Activated CD4-positive, CD25-positive, alpha-beta regulatory T cell (primary cell): ENCODE measurements at places on chromosomes 5 and 9.

GRCh38 chr5:63686938-63687337 is 275.3 kb downstream of the HTR1A start:
- DNase-seq = no peak

DNA sequence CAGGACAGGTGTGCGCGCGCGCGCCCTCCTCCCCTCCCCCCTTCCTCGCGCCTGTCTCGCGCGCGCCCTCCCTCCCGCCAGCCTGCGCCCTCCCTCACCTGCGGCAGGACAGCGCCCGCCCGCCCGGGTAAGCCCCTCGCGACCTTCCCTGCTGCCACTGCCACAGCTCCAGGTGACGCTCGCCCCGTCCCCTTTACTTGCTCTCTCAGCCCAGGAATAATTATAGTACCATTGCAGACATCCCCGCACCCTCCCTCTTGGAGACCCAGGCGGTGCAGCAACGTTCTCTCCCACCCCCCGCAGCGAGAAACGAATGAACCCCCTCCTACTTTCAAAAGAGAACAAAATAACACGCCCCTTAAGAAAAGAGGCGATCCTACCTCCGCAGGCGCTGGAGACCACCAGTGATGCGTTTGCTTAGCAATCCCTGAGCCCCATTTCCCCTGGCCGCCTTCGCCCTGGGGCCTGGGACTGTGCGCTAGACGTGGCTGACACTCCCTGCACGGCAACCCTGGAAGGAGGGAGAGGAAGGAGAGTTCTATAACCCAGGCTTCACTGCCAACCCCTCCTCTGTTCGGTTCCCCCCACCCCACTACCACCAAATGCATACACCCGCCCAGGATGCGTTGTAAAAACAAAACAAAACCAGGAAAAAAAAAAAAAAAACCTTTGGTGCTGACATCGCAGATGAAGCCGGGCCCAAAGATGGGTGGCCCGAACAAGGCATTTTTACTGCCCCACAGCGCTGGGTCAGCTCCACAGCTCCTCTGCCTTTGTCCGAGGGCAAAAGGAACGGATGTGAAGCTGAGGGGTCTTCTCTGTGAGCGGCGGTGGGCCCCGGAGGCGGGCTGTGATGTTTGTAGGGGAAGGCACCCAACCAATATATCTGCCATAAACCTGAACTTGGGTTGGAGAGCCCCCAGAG is 5.6 kb upstream of the PURA start:
- no peak for DNase-seq

GRCh38 chr9:113468716-113469448 is 5.4 kb downstream of the RGS3 start:
- DNase-seq = no peak

- DNase-seq = peak; percentile 40
Measured at GRCh38 chr9:35945341-35946018, 12.5 kb downstream of the OR2S2 start.

- no peak for DNase-seq
Measured at GRCh38 chr5:8349855-8350254, 480.9 kb downstream of the MTRR start.

GRCh38 chr9:114266969-114267368 is 55.9 kb upstream of the ORM1 start:
- DNase-seq = no peak

DNA sequence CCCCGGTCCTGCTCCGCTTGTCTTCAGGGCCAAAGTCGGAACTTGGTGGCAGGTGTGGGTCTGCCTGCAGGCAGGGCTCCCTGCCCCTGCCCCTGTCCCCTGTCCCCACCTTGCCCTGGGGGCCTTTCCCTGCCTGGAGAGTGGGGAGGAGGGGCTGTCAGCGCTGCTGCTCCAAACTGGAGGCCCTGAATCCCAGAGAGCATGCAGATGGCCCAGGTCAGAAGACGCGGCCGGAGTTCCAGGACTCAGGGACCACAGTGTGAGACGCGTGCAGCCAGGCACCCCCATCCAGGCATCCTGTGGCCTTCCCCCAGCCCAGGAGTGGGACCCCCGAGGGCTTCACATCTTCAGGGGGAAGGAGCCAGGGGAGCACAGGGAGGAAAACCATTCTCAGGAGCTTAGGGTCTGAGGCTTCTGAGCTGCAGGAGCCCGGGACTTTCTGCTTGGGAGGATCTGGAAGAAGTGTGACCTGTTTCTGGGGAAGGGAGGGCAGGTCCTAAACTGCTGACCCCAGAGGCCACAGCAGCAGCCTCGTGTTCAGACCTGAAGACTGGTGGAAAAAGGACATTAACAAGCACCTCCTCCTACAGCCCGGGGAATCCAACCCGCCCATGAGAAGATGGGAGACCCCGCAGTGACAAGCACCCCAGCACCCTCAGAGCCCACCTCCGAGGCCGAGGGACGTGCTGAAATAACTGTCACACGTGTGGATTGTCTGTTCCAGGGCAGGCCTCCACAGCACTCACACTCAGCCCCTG is 38.0 kb downstream of the RASGEF1C start:
- DNase-seq = no peak

DNA sequence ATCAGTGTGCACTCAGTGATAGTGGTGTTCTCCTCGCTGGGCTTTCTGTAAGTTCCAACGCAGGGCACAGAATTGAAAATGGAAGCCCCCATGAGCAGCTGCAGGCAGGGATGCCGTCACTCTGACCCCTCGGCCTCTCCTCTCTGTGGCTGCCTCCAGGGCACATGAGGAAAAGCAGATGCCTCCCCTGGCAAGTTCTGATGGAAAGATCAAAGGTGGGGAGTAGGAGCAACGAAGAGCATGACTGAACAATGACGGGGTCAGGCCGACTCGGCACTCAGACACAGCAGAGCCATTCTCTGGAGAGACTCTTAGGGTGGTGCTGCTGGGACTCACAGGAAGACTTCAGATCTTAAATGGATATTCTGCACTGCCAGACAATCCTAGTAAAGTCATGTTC is 65.6 kb upstream of the CKMT2 start:
- DNase-seq = no peak

DNA sequence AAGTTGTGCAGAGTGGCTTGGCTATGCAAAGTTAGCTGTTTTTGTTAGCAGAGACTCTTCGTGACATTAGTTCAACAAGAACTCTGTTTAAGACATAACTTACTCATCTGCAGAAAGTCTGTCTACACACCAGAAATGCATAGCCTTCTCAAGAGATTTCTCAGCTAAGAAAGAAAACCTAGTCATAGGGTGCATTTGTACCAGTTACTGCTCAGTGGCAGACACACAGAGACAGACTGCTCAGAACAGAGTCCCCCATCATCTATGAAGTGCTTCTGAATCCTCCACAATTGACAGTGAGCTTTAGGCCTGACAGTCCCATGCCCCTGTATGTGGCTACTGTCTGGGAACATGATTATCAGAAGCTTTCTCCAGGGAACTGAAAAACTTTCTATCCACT is 56.1 kb upstream of the IFNK start:
- no peak for DNase-seq

DNA sequence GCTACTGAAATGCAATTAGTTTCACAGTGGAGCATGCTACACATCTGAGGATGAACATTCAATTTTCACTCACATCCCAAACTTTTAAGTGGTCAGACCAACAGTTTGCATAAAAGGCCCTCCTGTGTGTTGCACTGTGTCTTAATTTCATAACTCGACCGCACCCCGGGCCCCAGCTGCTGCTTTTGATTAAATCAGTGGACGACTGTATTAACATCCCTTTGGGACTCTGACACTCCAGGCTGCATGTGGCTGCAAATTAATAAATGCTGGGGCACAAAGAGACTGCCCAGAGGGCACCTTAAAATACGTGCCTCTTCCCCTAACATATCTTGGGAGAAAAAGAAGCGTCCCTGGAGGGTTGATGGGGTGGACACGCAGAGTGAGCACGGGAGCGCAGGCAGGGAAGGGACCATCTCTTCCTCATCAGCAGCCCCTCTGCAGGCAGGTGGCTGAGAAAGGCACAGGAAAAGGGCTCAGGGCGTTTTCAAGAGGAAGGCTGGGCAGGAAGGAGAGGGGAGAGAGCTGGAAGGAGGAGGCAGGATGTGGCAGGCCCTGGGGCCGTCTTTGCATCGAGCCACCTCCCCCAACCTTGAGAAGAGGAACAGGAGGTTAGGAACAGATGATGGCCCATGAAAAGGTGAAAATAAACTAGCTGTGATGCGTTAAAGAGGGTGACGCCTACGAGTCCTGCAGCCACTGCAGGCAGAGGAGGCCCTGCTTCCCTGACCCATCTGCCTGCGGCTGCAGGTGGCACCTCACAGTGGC is 18.6 kb downstream of the MED10 start:
- no peak for DNase-seq
